CD4-positive, alpha-beta T cell treated with Interleukin-17A for 4 hours (primary cell): ENCODE measurements at places on chromosomes 3 and 15.

GRCh38 chr3:138901567-138901966 is 45.4 kb downstream of the FOXL2 start:
- DNase-seq: no peak

DNA sequence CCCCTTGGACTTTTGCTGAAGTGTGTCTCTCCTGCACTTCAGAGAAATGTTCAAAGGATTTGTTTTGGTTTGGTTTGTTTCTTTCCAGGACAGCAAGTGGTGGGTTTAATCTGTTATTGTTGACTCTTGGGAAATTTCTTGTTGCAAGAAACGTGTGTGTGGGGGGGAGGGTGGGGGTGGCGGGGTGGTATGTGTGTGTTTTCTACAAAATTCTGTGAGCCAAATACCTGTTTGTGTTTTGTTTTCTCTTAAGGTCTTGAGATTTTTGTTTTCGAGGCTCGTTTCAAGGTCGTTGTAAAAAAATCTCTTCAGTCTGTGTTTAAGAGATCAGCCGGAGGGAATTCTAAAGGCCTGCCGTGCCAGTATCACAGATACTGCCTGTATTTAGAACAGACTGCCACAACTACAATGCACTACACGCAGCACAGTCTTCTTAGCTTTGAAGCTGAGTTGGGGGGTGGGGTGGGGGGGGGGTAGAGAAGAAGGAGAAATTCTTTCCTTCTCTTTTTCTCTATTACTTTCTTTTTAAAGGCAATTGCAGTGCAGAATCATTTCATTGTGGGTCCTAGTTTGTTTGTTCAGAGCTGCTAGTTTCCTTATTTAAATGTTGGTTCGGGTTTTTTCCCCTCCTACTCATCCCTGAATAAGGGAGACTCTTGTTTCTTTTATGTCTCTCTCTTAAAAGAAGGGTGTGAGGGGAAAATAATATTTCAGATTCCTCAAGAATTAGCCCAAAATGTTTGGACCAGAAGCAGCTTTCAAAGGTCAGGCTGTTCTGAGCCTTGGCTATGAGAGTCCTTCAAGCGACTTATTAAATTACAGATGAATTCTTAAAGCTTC is 1.4 kb upstream of the BCL6 start:
- peak; percentile 19 for DNase-seq

- DNase-seq: no peak
Measured at GRCh38 chr3:152835601-152836102, 721 bp downstream of the P2RY1 start.

- DNase-seq: no peak
Measured at GRCh38 chr15:39226169-39226937, 354.5 kb upstream of the THBS1 start.

DNA sequence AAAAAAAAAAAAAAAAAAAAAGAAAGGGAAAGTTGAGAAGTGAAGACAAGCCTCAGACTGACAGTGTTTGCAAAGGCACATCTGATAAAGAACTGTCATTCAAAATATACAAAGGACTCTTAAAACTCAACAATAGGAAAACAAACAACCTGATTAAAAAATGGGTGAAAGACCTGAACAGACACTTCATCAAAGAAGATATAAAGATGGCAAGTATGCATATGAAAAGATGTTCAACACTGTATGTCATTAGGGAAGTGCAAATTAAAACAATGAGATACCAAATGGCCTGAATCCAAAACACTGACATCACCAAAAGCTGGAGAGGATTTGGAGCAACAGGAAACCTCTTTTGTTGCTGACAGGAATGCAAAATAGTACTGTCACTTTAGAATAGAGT is 48.6 kb downstream of the MCCC1 start:
- no peak for DNase-seq

GRCh38 chr3:30475038-30475808 is 131.2 kb upstream of the TGFBR2 start:
- peak; percentile 27 for DNase-seq

GRCh38 chr15:31020542-31020941 is 29.1 kb upstream of the MTMR10 start:
- no peak for DNase-seq

DNA sequence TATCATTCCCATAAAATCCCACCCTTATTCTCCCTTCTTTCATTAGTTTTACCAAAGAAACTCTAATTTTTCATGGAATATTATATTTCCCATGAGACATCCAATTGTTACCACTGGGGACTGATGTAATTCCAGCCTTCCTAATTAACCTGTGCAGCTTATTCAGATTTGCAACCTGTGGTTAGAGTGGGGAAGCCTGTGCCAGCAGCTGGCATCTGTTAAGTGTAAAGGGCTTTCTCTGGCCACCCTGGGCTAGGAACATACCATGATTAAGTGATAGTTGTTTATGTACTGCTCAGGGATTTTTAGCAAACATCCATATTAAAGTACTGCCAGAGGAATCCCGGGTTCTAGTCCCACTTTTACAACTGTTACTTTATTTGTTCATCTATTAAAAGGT is 78.2 kb downstream of the TPRG1 start:
- DNase-seq: no peak

- DNase-seq: no peak
Measured at GRCh38 chr3:100274361-100274760, 13.6 kb downstream of the TBC1D23 start.

DNA sequence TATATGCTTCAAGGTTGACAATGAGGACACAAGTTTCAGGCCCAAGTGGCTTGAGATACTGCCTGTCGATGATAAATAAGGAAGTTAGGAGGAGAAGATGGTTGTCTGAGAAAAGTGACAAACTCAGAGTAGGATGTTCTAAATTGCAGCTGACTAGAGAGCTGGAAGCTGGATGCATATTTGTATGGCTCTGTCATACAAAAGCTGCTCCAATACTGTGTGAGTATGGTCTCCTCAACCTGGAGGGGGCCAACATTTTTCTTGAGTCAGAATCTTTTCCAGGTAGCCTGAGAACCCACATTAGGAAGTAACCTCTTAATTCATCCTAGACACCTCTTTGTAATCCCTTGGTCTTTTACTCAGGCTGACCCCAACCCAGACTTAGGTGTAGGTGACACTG is 28.4 kb upstream of the TPRG1 start:
- DNase-seq: no peak

- DNase-seq: no peak
Measured at GRCh38 chr15:79193103-79193502, 89.4 kb upstream of the ANKRD34C start.

GRCh38 chr3:124768812-124769211 is 38.6 kb downstream of the UMPS start:
- peak; percentile 9 for DNase-seq

DNA sequence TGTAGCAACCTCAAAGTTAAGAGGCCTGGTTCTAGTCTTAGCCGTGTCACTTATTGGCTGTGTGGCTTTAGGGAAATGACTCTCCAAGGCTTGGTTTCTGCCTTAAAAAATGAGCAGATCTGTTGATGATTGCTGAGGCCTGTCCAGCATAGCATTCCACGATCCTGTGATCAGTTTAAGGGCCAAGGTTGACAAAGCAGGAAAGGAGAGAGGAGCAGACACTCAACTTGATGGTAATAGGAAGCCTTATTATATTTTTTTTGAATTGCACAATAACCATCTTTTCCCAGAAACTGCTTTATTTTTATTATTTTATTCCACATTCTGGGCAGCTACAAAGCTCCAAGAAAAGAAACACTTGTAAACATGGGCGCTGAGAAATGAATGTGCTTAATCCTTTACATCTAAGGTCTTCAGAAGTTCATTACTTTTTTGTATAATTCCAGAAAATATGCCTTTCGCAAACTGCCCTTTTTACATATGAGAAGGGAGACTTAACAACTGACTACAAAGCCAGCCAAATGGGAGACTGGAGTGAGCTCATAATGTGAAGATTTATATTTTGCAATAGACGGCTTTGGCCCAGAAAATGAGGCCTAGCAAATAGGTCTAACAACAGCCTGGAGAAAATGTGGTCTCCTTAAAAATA is 241.0 kb downstream of the ATP8B4 start:
- no peak for DNase-seq

- DNase-seq: no peak
Measured at GRCh38 chr3:193894121-193894863, 241.7 kb upstream of the HES1 start.

GRCh38 chr3:109369510-109369909 is 32.2 kb upstream of the DPPA4 start:
- DNase-seq: no peak

- no peak for DNase-seq
Measured at GRCh38 chr3:60309539-60310268, 941.5 kb downstream of the FHIT start.

- DNase-seq: no peak
Measured at GRCh38 chr15:95405447-95405846, 925.1 kb upstream of the NR2F2 start.

DNA sequence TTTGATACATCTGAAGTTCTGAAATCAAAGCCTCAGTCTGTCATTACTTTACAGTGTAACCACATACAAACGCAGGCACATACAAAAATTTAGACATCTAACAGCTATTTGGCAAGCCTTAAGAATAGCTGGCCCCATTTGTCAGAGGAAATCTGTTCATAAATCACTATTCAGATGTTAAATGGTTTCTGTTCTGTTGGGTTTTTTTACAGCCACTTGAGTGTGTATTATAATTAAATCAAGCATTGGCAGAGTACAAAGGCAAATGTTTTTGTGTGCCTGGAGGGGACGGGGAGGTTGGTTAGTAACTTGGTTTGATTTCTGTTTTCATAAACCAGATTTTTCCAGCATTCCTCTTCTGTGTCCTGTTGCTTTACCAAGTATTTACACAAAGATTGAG is 24.1 kb downstream of the PIGB start:
- DNase-seq: no peak

DNA sequence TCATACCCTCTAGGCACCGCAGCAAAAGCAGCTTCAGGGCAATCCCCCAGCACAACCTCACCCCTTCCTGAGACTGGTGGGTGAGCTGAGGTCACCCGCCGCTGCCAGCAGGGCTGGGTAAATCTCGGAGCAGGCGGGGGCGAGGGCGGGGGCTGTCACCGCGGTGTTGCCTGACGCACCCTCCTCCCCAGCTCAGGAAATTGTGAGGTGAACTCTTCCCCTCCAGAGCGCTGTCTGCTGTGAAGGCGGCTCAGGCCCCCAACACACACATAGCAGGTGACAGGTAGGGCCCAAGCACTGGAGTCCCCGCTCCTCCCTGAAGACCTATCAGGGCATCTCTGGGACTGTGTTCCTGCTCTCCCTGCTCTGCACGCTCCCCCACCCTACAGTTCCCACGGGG is 30.2 kb upstream of the FURIN start:
- peak; percentile 88 for DNase-seq

- DNase-seq: no peak
Measured at GRCh38 chr15:62739507-62739906, 303.0 kb upstream of the TPM1 start.

DNA sequence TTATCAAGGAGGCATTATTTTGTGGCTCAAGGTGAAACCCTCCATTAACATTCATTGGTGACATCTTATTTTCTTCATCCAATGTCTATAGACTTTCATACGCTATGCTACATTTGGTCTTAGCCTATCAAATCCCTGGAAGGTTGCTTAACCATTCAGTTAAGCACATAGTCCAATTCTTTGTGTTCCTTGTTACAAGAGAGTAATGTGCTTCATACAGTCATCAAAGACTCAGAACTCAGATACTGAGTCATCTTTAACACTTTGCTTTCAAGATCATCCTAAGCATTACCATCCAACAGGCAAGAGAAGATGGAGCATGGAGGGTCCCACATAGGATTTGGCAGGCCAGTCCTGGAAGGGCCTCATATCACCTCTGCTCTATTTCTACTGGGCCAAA is 1202.1 kb downstream of the ROBO1 start:
- DNase-seq: no peak

DNA sequence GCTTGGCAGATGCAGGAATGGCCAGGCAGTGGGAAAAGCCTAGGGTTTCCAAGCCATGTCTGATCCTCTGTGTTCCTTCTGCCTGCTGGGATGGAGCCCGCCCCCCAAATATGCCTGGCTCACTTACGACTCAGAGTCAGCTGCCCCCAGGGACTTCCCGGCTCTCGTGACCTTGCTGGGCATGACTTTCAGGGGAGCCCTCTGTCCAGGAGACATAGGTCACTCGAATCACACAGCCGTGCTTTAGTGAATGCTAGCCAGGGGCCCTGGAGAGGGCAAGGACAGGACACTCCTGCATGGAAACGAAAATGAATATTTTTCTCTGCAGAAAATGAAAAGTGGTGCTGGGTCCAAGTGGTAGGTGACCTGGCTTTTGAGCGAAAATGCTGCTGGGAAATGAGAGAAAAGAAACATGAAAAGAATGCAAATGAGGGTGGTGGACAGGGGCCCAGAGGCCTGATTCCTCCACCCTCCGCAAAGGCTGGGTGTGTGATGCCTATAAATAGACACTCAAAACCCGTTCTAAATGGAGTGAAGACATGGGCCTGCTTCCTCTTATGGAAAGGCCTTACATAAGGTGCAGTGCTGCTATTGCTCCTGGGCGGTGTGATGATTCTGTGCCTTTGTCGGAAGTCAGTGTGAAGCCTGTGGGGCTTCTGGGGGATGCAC is 107.4 kb downstream of the APBA2 start:
- no peak for DNase-seq

GRCh38 chr3:16300881-16301359 is 35.9 kb downstream of the OXNAD1 start:
- peak; percentile 72 for DNase-seq

GRCh38 chr15:45180648-45181436 is 6.9 kb downstream of the SHF start:
- DNase-seq: no peak

GRCh38 chr15:80931191-80931590 is 58.4 kb downstream of the MESD start:
- no peak for DNase-seq

GRCh38 chr15:96115642-96116041 is 214.9 kb upstream of the NR2F2 start:
- DNase-seq: no peak

DNA sequence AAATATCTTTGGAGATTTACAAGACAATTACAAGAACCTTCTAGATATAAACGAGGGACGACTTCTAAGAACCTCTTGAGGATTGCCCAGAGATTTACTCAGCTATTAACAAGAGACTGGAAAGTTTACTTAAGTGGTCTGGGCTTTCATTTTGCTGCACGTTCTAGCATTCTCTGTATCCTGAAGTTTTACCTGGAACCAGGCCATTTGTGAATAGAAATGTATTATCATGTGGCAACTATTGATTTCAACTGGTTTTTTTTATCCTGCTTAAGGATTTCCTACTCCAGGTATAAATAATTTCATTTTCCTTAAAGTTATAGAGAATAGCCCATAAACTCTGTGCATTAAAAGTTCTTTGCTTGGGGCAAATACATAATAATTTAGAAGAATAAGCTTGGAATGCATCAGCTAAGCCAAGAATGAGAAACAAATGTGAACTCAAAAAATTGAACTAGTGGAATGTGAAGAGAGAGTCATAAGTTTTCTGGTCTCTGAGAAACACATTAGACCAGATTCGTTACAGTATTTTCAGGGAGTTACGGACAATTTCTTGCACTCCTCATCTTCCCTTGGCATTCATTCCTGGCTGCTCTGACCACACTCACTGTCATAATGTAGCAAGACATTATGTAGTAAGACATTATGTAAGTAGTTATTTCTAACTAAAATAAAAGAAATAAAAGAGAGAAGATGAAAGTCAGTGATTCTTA is 1.3 kb downstream of the AQP9 start:
- no peak for DNase-seq
